HT-29 (cell line): ENCODE measurements at places on chromosomes 2 and 18. TPM values are rescaled to one million over a fixed set of nuclear protein-coding genes. Genes with fewer than 3 reads are reported as not detected.

- DNase-seq = no peak
Measured at GRCh38 chr18:13433685-13434084, 215.1 kb downstream of the LDLRAD4 start.

DNA sequence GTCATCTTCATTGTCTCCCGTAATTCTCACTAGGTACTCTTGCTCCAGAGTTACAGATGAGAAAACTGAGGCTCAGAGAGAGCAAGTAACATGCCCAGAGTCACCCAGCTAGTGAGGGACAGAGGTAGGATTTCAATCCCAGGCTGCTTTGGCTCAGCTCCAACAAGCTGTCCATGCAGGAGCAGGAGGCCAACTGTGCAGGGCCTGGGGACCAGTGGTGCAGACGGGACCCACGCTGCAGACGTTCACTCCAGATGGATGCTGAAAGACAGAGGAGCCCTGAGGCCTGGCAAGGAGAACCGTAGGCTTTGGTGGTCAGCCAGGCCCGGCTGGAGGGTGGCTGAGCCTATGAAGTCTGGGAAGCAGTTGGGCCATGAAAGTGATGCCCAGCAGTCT lies 102.6 kb downstream of the MCFD2 start:
- DNase-seq = no peak

DNA sequence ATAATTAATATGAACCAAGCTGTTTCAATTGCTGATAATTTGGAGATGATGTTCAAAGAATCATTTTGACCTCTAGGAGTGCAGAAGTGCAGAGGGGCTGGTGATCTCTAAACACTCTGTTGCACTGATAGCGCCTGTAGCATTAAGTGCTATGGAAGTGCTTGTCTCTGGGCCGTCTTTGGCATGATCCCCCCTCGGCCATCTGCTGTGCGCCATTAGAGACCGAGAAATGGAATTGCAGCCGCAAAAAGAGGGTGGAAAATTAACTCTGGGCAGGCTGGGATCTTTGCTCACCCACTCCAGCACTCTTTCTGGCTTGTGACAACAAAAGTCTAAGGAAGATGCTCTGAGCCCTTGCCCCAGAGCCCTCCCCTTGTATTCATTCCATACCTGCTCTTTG lies 23.4 kb downstream of the AKAIN1 start:
- no peak for DNase-seq

DNA sequence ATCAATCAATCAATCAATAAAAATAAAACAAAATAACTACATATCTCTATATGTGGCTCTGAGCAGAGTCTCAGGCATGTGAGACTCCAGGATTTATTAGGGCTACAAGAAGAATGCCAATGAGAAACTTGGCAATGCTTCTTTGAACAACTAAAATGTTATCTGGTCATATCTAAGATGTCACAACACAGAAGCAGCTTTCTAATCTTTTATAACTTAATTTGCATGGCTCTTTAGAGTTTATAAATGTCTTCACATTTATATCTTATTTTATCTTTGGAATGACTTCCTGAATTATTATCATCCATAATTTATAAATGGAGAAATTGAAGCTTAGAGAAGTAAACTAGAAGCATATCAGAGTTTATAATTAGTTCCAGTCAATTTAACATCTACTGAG lies 14.9 kb upstream of the MAP4K3 start:
- DNase-seq = no peak

DNA sequence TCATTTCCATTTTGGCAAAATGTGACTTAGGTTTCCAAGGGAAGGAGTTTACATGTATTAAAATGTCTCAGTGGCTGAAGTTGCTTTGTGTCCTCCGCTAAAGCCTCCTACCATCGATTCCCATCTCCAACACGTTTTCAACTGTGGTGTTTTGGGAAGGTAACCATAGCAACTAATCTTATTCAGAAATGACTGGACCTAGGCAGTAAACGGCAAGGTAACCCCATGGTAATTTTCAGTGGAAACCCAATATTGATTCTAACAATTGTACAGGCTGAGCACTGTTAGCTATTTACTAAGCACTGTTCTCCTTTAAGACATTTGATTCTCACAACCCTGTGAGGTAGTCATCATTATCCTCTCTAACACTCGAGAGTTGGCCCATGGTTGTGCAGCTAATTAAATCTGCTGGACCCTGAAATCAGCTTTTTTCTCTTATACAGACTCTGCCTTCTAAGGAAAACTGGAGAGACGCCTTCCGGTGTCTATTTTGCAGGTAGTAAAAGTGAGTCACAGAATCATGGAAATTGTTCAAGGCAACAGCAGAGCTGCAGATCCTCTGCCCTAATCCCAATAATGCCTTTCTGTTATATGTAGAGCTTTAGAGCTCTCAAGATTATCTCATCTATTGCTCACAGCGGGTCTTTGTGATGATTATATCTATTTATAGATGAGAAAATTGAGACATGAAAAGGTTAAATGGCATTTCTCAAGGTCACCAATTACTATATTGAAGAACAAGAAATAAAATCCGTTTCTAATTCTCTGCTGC lies 36.2 kb downstream of the FASTKD2 start:
- DNase-seq = no peak

GRCh38 chr2:47595687-47596086 lies 187.3 kb upstream of the MSH6 start:
- no peak for DNase-seq

DNA sequence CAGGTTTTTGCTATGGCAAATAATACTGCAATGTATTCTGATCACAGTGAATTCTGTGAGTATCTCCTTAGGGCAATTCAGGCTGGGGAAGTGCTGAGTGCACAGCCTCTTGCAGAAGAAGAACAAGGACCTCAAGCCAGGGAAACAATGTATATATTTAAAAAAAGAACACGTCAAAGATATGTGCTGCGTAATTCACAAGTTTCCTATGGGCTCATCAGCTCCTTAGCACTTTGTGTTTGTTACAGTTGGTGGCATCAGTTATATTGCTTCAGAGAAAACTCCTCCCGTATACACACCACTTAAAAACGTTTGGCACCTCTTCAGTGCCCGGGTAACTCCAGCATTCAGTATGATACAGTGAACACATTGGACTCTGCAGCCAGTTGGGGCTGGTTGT lies 16.5 kb upstream of the MARCO start:
- DNase-seq = no peak

DNA sequence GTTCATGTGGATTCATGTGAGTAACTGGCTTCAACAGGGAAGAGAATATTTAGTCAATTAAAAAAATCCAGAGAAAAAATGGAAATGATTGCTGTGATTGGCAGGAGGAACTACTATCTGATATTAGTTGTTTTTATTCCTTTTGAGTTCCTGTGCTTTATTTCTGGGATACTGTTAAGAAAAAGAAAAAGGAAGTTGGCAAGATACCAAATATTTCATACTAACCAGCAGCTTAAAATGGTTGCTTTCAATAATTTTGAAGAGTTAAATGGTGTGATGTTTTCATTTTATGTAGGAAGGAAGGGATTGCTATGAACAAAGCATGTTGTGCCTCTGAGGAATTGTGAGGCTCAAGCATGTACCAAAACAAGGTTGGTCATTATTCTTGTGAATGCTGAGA lies 8.1 kb upstream of the MTX2 start:
- DNase-seq = no peak

GRCh38 chr2:231457101-231457500 lies 7.2 kb downstream of the NCL start:
- DNase-seq = no peak

DNA sequence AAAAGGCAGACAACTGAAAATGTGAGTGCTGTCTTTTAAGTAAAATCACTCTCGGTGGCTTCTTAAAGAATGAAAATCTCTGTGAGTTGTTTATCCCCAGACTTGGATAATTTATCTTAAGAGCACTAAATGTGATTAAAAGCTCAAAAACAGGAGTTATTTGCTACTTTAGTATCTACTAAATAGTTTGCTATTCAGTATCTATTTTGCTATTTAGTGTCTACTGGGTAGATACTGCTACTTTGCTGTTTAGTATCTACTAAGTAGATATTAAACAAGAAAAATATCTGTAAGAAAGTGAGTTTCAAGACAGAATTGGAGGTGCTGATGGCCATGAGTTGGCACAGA lies 1.4 kb upstream of the KCNG3 start:
- no peak for DNase-seq

- peak; percentile 75 for DNase-seq
Measured at GRCh38 chr2:96507957-96508520, 2.9 kb upstream of the NEURL3 start.

GRCh38 chr2:10407432-10407831 lies 40.7 kb downstream of the ODC1 start:
- DNase-seq = no peak

- DNase-seq = no peak
Measured at GRCh38 chr2:75870651-75871137, 160.0 kb upstream of the GCFC2 start.

GRCh38 chr2:127637725-127638252 lies 8.2 kb upstream of the GPR17 start:
- DNase-seq = peak; percentile 22

- DNase-seq = no peak
Measured at GRCh38 chr2:76455910-76456309, 745.2 kb upstream of the GCFC2 start.

GRCh38 chr2:86603905-86604304 lies 19.8 kb downstream of the RNF103 start:
- no peak for DNase-seq

GRCh38 chr2:150643114-150643725 lies 155.8 kb upstream of the RND3 start:
- DNase-seq = no peak

- no peak for DNase-seq
Measured at GRCh38 chr2:63484901-63485300, 103.4 kb downstream of the WDPCP start.

GRCh38 chr2:206482633-206483032 lies 39.3 kb downstream of the ADAM23 start:
- DNase-seq = no peak

DNA sequence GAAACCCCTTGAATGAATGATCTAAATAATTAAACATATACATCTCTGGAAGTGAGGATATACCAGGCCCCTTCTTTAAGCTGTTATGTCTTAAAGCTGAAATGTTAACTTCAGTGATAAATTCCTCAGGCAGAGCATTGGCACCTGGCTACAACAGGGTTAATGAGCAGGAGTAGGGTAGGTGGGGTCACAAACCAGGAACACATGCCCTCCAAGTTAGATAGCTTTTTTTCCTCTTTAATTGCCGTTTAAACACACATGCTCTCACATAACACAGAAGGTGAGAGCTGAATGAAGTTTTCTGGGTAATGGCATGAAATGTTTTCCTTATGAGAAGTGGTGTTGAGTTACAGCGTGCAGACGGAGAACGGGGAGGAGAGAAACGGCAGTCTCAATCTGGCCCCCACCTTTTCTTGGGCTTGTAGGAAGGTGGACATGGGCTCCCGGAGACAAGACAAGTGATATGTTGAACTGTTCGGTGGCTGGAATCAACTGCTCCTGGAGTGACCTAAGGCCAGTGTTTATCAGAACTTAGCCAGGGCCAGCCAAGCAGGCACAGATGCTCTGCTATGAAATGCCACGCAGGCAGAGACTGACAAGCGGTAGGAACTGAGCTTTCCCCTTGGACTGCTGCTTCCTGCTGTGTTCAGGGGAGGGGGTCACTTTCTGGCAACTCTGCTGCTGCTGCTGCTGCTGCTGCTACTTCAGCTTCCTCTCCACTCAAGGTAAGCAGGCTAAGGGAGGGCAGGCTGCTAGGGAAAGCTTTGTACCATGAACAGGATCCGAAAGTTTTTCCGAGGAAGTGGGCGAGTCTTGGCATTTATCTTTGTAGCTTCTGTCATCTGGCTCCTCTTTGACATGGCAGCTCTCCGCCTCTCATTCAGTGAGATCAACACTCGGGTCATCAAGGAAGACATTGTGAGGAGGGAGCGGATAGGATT lies at the start of gene GALNT5:
GALNT5 (plus strand) TSS at position 394 of the 941 bp plus-strand sequence; CDS start at position 772, 378 bp downstream.
- peak; percentile 50 for DNase-seq

DNA sequence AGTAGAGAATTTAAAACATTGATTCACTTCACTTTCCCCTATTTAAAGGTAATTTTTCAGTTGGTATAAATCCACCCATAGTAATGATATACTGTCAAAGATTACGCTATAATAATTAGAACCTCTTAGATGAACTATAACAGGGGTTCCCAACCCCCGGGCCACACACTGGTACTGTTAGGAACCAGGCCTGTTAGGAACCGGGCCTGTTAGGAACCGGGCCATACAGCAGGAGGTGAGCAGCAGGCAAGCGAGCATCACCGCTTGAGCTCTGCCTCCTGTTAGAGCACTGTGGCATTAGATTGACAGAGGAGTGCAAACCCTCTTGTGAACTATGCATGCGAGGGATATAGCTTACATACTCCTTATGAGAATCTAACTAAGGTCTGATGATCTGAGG lies 34.0 kb upstream of the CD302 start:
- no peak for DNase-seq

Gene PSMA8
- not detected in 2 replicates for total RNA-seq

Gene THAP4
- 115 and 137 TPM in 2 replicates for total RNA-seq

Gene LRP2
- not detected in 2 replicates for total RNA-seq

Gene UBE2E3
- total RNA-seq = 34.9 and 40.2 TPM in 2 replicates

Gene CERS6
- 28.0 and 32.0 TPM in 2 replicates for total RNA-seq

Gene REG3A
- total RNA-seq = not detected in 2 replicates

Gene CD302
- total RNA-seq = 1.8 and 2.0 TPM in 2 replicates

Gene VWA3B
- not detected in 2 replicates for total RNA-seq

Gene SULT1C4
- total RNA-seq = not detected in 2 replicates

Gene ZNF519
- total RNA-seq = 9.3 and 15.6 TPM in 2 replicates

Gene LRATD1
- 0.69 and 1.1 TPM in 2 replicates for total RNA-seq

Gene TNFAIP6
- total RNA-seq = not detected in 2 replicates
